ENCODE measurements at places on chromosomes 1 and 21.

GRCh38 chr21:44269090-44269489 is 7.4 kb upstream of the DNMT3L start:
- no peak for DNase-seq

- DNase-seq: no peak
Measured at GRCh38 chr1:218459450-218459849, 114.3 kb downstream of the TGFB2 start.

DNA sequence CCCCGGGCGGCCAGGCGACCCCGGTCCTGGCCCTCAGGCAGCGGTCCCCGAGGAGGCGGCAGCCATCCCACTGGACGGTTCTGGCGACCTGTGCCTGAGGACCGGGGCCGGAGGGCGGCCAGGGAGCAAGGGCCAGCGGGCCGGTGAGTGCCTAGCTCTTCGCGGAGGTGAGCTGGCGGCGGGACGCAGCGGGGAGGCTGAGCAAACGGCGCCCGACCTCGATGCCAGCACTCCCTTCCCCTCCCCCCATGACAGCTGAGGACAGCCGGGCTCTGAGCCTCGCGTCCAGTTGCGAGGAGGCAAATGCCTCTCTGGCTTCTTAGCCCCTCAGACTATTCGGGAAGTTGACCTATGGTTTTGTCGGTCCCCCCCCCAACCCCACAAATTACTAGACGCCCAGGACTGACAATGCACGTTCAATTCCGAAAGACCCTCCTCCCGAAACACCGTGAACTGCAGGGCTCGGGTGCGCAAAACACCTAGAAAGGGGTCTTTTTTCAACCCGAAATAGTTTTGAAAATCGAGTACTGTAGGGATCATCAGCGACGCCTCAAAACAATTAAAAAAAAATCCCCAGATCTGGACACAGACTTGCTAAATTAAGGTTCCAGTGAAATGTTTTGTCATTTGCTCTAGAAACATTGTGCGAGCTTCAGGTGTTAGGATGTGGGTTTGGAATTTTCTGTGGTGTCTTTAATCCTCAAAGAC is 8.3 kb downstream of the CDKN2C start:
- DNase-seq: peak; percentile 84

- peak; percentile 7 for DNase-seq
Measured at GRCh38 chr1:121586369-121587229, 401.8 kb downstream of the SRGAP2C start.

GRCh38 chr21:24899138-24899537 is 708.1 kb downstream of the MRPL39 start:
- DNase-seq: no peak

DNA sequence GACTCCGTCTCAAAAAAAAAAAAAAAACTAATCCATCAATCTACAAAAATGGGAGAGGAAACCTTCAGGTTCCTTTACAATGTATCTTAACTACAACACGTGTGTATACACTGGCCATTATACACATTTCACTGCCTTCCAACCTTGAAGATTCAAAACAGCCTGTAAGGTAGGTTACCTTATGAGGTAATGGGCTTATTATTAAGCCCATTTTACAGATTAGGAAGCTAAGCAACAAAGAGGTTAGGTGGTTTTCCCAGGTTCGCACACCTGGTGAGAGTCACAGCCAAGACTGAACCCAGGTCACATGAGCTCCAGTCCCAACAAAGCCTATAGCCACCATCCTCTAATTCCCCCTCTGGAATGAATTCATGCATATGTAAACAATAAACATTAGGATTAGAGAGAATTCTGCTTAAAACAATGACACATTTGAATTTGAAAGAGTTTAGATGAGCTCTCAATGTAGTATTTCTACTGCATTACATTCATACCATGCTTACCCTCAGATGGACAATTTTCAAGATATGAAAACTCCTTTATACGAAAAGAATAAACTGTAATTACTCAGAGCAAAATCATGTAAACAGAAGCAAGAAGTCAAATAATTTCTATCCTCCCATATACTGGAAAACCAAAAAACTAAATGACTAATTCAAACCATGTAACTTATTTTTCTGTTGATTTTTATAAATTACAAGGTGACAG is 54.8 kb downstream of the EIF4G3 start:
- DNase-seq: no peak
